AML-193 (cell line): ENCODE measurements at places on chromosomes 7 and 10.

- DNase-seq = no peak
These were observed 67.5 kb downstream of the LRMDA start for GRCh38 chr10:75498884-75499350.

GRCh38 chr10:87706731-87707130, 47.1 kb downstream of the PAPSS2 start:
- no peak for DNase-seq

DNA sequence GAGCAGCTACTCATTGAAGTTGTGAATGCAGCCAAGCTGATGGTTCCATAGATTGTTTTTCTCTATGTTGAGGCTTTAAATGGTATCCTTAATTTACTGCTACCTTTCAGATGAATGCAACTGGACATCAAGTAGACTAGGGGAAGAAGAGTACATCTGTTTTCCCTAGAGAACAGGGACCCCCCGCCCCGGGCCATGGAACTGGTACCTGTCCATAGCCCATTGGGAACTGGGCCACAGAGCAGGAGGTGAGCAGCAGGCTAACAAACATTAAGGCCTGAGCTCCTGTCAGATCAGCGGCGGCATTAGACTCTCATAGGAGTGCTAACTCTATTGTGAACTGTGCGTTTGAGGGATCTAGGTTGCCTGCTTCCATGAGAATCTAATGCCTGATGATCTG, 391.3 kb downstream of the AUTS2 start:
- DNase-seq = no peak

GRCh38 chr7:5494683-5495561, 71.3 kb upstream of the TNRC18 start:
- peak; percentile 59 for DNase-seq

GRCh38 chr7:29900745-29901144, 88.9 kb downstream of the SCRN1 start:
- DNase-seq = no peak

- peak; percentile 49 for DNase-seq
These were observed 1.0 kb upstream of the LRRN3 start for GRCh38 chr7:111089822-111090426.

GRCh38 chr10:48505394-48506112, 99.3 kb downstream of the ARHGAP22 start:
- peak; percentile 77 for DNase-seq

DNA sequence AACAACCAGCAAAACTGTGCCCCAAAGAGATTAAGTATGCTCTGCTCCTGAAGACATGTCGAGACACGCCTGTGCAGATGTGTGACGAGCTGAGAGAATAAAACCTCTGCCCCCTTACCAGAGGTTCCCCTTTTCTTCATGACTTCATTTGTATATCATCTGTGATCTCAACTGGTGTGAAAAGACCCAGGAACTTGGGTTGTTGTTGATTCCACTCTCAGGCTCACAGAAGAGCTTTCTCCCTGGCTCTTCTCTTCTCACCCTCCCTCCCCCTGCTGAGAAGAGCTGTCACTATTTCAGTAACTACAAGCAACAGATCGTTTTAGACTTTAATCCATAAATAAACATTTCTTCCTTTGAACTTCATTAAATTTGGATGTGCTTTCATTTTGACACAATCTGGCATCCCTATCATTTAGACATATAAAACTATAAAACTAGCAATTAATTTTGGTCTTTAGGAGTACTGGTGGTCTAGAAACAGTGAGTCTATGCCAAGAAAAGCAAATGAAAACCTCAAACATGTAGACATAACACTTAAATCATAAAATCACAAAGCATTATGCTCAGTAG, 179.3 kb upstream of the FZD8 start:
- no peak for DNase-seq

DNA sequence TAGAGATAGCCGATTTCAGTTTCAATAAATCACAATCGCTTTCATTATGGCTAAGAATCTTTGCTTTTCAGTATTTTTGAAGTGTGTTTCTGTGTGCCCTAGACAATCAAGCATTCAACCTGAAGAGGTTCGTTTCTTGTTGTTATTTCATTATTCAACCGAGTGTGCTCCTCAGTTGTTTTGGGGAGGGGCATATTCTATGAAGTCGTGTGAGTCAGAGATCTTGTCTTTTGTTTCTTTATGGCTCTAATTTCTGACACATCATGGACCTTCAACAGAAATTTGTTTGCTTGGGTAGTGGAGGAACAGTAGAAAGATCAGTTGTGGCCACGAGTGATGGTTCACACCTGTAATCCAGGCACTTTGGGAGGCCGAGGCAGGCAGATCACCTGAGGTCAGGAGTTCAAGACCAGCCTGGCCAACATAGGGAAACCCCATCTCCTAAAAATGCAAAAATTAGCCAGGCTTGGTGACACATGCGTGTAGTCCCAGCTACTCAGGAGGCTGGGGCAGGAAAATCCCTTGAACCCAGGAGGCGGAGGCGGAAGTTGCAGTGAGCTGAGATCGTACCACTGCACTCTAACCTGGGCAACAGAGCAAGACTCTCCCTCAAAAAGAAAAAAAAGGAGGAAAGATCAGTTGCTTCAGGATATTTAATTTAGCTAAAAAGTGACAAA, 38.3 kb downstream of the C1QL3 start:
- no peak for DNase-seq

GRCh38 chr10:99422529-99423096, 7.8 kb downstream of the GOT1 start:
- DNase-seq = no peak

DNA sequence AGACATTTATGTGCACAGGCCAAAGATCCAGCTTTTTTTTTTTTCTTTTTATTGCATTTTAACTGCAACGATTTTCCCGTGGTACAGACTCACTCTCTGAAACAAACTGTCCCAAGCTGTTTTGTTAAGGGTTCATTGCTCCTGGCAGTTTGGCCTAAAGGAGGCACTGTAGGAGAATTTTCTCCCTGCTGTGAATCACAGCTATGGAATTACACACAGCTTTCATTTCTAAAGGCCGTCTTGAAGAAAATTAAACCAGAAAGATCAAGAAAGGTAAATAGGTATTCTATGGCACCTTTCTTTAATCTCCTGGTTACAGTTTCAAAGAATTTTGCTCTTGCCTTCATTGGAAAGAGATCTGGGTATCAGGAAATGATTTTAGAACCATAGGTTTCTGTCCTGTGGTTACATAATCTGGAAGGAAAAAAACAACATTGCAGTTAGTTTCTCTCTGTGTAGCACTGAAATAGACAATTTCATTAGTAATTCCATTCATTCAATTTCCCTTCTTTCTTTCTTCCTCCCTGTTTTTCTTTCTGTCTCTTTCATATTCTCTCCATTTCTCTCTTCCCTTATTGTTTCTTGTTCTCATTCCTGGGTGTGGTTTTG, 51.2 kb downstream of the PDK4 start:
- DNase-seq = no peak

GRCh38 chr7:5226921-5227785, 37.1 kb downstream of the WIPI2 start:
- no peak for DNase-seq

GRCh38 chr7:73647725-73648592, 19.7 kb upstream of the VPS37D start:
- DNase-seq = no peak

DNA sequence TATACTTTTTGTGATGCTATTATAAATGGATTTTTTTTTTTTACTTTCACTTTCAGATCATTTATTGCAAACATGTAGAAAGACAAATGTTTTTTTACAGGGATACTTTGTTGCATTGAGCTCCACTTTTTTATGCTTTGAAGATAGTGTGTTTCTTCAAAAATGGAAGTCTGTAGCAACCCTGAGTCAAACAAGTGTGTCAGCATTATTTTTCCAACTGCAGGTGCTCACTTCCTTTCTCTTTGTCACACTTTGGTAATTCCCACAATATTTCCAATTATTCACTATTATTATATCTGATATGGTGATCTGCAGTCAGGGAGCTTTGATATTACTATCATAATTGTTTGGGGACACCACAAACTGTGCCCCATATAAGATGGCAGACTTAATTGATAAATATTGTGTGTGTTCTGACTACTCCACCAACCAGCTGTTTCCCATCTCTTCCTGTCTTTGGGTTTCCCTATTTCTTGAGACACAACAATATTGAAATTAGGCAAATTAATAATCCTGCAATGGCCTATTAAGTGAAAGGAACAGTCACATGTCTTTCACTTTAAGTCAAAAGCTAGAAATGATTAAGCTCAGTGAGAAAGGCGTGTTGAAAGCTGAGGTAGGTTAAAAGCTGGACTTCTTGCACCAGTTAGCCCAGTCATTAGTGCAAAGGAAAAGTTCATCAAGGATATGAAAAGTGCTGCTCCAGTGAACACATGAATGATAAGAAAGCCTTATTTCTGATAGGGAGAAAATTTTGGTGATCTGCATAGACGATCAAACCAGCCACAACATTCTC, 231.3 kb upstream of the SH2B2 start:
- no peak for DNase-seq

- DNase-seq = no peak
These were observed 2.6 kb upstream of the PLXNA4 start for GRCh38 chr7:132578826-132579225.

- no peak for DNase-seq
These were observed 281.8 kb upstream of the KLF6 start for GRCh38 chr10:4066581-4067390.

DNA sequence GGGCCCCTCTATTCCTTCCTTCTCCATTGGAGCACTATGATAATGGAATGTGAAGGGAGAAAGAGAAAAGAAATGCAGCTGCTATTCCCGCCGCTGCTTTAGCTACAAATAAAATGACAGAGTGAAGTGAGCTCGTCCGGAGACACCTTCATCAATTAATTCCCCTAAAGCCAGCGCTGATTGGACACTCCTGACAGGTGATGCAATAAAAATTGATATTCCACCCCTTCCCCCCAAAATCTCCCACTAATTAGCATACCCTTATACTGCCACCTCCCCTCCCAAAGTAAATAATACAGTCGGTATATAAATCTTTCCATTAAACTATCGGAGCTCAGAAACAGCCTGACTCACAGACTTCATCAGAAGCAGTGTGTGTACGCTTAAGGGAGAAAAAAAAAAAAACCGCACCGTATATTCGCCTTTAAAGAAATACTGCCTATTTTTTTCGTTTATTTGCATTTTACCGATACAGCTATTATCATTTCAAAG, 7.3 kb downstream of the SKIDA1 start:
- DNase-seq = no peak

GRCh38 chr10:9743639-9744038, 1274.0 kb upstream of the CELF2 start:
- DNase-seq = no peak

DNA sequence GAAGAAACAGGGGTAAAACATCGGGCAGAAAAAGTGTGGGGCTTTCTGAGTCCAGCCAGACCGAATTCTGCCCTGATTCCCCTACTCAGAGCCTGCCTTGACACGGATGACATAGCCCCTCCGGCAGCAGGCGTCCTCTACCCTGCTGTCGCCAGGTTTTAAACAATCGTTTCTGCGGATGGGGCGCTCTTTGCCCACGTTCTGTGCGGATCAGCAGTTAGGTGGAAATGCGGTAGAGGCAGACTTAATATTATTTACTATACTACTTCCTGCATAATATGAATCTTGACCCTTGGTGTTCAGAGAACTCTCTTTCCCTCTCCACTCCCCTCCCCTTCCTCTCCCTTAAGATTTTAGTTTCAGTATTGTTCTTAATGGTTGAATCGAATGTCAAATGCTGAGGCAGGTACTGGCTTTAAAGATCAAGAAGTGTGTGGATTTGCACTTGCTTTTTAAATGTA, 2.4 kb downstream of the GATA3 start:
- DNase-seq = peak; percentile 18

GRCh38 chr7:143406002-143406357, 2.7 kb downstream of the EPHA1 start:
- no peak for DNase-seq

DNA sequence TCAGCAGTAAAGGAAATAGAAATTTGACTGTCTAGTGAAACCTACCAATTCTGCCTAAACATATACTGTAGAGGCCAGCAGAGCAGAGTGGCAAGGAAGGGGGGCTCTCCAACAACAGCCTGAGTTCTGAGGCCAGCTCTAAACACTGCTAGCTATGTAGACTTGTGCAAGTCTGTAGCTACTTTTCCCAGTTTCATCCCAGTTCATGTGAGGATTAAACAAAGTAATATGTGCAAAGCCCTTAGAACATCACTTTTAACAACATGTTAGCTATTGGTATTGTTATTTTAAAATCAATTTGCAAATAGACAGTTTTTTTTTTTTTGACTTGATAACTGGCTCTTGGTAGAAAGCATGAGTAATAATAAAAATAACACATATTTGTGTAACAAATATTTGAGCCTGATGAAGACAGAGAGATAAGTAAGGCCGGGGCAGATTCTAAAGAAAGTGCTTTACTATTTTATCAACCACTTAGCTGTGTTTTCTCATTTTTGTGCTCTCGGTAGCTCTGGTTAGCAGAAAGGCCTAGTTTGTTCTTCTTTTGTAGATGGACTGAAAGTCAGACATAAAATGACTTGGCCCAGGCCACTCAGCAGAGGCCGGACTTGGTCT, 9.3 kb downstream of the CHST12 start:
- DNase-seq = no peak

DNA sequence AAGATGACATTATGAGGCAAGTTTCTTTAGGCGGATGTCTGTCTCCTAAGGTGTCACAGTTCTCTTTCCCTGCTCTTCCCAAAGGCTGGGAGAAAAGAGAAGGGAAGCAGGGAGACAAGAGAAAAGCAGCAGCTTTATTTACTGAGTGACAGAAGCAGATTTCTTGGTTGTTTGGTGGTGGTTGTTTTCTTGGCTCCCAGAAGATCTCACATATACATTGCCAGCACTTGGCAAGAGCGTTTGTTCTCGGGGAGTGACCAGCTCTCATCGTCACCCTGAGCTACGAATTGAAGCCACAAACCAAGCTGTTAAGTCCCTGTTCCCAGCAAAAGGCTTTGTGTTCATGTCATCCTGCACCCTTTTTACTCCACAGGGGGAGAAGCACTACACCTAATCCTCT, 11.4 kb downstream of the CDHR3 start:
- no peak for DNase-seq

- DNase-seq = no peak
These were observed 45.1 kb downstream of the PTN start for GRCh38 chr7:137298464-137298794.

DNA sequence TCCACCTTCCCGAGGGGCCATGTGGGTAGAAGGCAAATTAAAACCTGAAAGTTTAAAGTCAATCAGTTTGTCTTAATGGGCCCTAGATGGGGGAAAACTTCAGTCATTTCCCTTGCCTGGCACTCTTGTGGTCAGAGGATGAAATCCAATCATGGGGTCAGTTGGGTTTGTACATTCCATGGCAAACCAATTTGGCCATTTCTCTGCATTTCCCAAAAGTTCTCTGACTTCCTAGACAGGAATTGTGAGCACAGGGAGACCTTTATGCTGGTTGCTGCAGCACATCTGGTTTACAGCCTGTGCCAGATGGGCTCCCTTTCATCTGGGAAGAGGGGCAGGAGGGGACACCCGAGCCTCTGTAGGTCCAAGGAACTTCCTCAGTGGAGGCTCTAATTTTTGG, 113.0 kb downstream of the CYP26A1 start:
- DNase-seq = no peak

DNA sequence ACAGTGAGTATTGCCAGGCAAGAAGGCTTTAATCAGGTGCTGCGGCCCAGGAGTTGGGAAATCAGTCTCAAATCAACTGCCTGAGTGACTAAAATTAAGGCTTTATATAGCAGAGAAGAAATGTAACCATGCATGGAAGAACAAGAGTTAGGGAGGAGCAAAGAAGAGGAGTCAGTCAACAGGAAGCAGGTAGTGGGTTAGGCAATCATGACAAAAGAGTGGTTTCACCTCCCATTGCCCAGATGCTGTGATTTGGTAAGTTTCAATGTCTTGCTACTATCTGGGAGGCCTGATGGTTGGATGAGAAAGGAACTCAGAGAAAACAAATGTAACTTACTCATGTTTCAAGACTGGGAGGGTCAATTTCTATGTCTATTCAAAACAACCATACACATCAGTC, 998.3 kb downstream of the GATA3 start:
- no peak for DNase-seq

GRCh38 chr7:157412021-157412443, 75.2 kb downstream of the DNAJB6 start:
- DNase-seq = no peak
